ENCODE measurements at places on chromosomes 1 and 21. TPM values are rescaled to one million over a fixed set of nuclear protein-coding genes. Genes with fewer than 3 reads are reported as not detected.

S100A12 gene
- not detected for polyA plus RNA-seq

DNA sequence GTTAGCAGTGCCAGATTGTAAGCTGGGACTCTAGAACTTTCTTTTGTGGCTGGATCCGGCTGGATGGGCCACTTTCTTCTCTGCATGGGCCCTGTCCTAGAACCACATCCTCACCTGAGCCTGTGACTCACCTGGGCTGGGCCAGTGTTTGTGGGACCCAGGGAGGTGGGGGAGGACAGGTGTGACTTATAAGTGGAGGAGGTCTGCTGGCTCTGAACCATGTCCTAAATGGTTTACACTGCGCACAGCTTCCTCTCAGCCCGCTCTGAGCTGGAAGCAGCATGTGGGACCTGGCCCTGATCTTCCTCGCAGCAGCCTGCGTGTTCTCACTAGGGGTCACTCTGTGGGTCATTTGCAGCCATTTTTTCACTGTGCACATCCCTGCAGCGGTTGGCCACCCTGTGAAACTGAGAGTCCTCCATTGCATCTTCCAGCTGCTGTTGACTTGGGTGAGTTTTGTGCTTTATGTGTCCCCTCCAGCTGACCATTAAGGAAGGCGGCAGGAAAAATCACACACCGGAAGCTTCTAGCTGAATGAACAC, at the start of gene AADACL3:
AADACL3 (plus strand) TSS at position 215 of the 542 bp plus-strand sequence; CDS start at position 282, 67 bp downstream.
- no peak for DNase-seq

DNA sequence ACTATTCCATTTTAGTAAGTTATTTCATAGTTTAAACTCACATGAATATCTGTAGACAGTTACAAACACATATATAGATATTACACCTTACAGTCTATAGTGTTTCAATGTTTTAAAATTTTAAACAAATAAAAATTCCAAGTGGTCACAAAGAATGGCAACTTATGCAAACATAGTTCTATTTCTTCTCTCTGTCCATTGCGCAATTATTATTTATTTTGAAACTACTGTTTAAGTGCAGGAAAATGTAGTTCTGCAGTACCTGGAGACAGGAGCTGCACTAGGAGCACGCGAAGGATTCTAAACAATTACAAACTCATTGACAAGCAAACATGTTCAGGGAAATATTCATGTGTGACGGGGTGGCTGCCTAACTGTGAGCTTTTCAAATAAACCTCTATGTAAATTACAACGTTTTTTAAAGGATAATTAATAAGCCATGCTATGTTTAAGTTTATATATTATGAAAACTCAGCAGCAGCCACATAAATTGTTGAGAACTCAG, 312.0 kb upstream of the DUSP10 start:
- peak; percentile 29 for DNase-seq

DNA sequence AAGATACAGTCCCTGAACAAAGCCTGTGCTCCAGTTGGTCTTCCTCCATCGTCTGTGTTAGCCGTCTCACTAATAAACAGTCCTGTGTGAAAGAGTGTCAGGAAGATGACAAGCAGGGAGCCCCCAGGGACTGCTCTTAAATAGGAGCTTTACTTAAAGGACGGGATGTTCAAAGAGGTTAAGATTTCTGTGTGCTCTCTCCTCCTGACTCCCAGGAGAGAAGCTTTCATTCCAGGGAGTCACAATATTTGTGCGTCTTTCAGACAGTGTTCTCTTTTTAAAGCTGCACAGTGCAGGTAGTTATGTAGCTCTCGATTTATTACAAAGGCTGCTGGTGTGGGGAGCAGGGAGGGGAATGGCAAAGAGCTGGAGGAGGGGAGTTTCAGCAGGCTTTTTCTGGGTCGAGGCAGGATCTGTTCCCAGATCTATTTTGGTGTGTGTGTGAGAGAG, 43.5 kb downstream of the STYXL2 start:
- no peak for DNase-seq

DNA sequence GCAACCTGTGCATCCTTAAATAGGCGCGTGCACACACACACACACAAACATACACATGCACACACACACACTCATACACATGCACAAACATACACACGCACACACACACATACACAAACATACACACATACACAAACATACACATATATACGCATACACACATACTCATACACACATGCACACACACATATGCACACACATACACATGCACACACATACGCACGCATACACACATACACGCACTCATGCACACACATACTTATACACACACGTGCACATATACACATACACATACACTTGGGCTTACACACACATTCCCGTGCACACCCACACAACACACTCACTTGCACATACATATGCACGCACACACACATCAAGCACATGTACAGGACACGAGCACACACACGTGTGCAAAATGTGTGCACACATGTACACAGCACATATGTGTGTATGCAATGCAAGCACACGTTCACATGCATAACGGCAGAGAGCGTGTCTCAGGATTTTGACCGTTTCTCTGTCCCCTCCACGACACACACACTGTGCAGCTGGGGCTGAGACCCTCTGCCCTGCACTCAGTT, 84.5 kb downstream of the SIK1 start:
- no peak for DNase-seq

DNA sequence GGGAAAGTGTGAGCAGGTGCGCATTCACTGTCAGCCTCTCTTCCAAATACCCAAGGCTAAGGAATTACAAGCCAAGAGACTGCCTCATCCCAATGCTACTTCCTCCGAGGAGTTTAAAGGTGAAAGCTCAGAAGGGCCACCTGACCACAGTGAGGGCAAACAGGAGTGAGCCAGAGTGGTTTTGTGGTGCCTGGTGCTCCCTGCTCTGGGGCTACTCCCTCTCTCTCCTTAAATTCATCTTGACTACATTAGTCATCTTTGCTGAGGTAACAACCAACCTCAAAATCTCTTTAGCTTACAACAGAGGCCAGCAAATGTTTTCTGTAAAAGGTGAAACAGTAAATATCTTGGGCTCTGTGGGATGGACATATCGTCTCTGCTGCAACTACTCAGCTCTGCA, 14.2 kb upstream of the ZBTB8A start:
- DNase-seq = peak; percentile 11

GRCh38 chr1:55808263-55808662, 593.1 kb upstream of the USP24 start:
- no peak for DNase-seq

CYP4Z1 gene
- polyA plus RNA-seq = not detected

- DNase-seq = no peak
These were observed 72.8 kb upstream of the KRTAP19-8 start for GRCh38 chr21:31111093-31111492.

SNRPE gene
- 233 TPM for polyA plus RNA-seq

CLCA1 gene
- polyA plus RNA-seq = not detected

DNA sequence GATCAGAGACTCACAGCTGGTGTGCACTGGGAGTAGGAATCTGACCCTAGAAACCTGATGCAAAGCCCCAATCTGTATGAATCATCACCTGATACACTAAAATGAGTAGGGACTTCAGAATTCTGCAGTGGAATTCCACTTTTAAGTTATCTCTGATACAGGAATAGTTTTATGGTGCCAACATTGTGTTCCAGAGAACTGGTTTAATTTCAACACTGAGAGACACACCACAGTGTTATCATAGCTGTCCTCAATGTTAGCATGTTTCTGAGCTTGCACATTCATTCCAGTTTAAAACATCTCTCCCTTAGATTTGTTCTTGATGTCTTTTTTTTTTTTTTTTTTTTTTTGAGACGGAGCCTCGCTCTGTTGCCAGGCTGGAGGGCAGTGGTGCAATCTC, 7.1 kb downstream of the UTS2 start:
- DNase-seq = peak; percentile 5

DNA sequence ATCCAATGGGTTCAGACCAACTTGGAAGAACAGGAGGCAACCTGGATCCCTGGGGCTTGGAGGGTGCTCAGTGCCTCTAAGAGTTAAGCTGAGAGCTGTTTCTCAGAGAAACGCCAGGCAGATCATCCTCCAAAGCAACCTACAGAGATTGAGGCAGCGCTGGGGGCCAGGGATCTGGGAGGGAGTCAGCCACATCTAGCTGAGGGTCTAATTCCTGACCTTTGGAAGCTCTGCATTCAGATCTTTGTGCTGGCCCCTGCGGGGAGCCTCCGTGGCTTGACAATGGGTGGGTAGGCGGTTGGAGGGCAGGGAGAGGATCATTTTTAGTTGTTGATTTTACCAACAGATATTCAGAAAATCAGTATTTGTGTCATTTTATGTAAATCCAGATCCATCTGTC, 79.3 kb downstream of the DDX20 start:
- no peak for DNase-seq

- DNase-seq = no peak
These were observed 258.0 kb downstream of the KCNJ6 start for GRCh38 chr21:37658121-37658816.

- no peak for DNase-seq
These were observed 1276.0 kb upstream of the ADGRL4 start for GRCh38 chr1:80282536-80282935.

NR0B2 gene
- polyA plus RNA-seq = not detected

GRCh38 chr1:150089846-150090520, 22.4 kb downstream of the VPS45 start:
- DNase-seq = no peak

DNA sequence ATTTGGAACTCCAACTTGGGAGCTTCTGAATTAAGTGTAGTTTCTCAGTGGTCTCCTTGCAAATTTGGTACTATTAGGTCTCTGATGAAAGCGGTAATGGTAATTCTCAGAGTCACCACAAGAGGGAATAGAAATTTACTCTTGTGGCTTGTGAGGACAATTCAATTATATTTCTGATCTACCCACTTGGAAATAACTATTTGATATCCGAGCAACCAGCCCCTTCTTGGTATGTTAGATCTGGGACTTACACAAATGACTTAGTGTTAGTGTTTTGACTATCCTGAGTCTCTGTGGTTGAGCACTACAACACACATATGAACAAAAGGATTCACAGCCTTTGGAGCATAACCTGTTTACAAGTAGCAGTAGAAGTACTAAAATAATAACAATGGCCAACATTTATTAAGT, 68.1 kb downstream of the RPS6KA1 start:
- DNase-seq = peak; percentile 62

C1orf56 gene
- 17.7 TPM for polyA plus RNA-seq

DNA sequence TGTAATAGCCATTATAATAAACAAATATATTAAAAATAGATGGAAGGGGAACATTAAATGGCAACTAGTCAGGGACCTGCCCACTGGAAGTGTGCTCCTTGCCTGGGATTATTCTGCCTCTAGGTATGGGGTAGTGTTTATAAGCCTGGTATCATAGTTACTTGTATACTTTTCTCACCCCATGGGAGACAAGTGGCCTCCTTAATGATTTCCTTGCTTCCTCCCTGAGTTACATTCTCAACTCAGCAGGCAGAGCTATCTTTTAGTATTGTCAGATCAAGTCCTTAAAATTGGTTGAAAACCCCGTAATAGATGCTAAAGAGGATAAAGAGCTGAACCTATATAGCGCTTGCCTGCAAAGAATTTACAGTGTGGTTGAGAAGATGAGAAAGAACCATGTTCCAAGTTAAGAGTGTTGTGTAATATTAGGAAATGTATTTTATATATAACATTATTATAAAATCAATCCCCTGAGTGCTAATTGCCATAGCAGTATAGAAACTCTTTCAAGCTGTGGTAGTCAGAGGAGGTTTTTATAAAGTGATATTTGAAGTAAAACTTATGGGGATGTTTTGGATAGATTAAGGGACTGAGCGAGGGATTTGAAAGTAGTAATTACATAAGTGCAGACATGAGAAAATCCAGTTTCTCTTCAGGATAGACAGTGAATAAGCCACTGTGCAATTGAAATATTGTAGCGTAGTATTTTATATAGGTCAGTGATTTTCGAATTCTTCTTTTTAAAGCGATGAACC, 106.5 kb downstream of the SPATA46 start:
- DNase-seq = no peak

- no peak for DNase-seq
These were observed 3.4 kb upstream of the ZP4 start for GRCh38 chr1:237894131-237894530.

DNA sequence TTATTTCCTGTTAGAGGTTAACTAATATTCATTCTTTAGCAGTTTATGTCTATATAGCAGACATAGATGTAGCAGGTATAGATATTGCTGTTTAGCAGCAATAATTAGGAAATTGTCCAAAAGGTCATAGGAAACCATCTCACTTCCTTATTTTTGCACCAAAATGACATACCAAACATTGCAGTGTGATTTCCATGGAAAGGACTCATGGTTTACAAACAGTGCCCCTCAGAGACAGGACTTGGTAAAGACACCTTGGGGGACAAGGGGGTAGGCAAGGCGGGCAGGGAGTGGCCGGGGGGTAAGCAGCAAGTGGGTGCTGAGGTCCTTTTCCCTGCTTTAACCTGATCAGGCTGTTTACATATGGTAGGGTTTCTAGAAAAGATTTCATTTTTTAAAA, 30.5 kb downstream of the BATF3 start:
- peak; percentile 56 for DNase-seq

- peak; percentile 7 for DNase-seq
These were observed 59.4 kb upstream of the SERBP1 start for GRCh38 chr1:67489643-67490042.

DNA sequence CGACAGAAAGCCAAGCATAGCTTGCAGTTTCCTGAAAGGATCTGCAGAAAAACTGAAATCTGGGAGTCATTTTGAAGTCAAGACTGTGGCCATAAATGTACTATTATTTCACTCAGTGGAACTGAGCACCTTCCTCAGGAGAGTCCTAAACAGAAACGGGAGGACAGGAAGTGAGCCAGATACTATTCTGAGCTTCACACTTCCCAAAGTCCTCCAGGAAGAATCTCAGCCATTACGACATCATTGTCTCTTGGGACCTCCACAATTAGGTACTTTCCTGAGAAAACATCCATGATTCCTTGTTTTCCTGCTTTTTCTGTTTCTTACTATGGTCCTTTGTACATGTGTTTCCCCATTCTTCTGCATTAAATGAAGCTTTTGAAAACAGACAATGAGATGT, 299.2 kb upstream of the USP25 start:
- peak; percentile 23 for DNase-seq

CTSE gene
- not detected for polyA plus RNA-seq

SLC44A3 gene
- 2.0 TPM for polyA plus RNA-seq

C21orf58 gene
- polyA plus RNA-seq = 3.2 TPM

KRTAP19-3 gene
- polyA plus RNA-seq = not detected

LEPROT gene
- 174 TPM for polyA plus RNA-seq

GRCh38 chr1:65064981-65065380, 83.0 kb upstream of the AK4 start:
- DNase-seq = no peak

DNA sequence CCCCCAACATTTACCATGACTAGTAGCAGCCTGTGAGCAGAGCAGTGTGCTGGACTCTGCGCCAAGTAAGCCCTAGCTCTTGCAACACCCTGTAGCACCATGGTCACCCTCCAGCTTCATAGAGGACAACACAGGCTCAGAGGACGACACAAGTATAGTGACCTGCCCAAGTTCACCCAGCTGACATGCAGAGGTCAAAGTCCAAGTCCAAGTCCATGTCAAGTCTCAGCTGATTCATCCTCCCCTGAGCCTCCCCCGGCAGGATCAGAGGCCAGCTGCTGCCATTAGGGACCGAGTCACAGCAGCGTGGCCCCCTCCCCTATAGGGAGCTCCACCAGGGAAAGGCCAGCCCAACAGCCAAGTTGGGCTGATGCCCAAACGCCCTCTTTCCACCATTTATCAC, 15.9 kb downstream of the SDC3 start:
- DNase-seq = no peak

NID1 gene
- polyA plus RNA-seq = 82.0 TPM

All from GM23248 (cell line).